ENCODE measurements at places on chromosomes 12 and 14.

- no peak for DNase-seq
Observed at GRCh38 chr12:82787016-82787415, 100.3 kb downstream of the TMTC2 start.

DNA sequence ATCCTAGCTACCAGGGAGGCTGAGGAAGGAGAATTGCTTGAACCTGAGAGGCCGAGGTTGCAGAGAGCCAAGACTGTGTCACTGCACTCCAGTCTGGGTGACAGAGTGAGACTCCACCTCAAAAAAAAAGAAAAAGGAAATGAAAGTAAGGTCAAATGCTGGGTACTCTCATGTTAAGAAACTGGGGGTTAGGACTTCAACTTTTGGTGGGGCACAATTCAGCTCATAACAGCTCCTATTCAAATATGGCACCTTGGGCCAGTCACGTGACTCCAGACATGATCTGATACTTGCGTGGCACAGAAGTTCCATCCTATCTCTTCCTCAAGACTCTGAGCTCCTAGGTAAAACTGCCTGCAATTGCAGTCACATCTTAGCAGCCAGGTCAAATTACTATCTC is 142.7 kb downstream of the EGLN3 start:
- DNase-seq: no peak

GRCh38 chr12:45284096-45284901 is 68.4 kb downstream of the ANO6 start:
- DNase-seq: no peak

DNA sequence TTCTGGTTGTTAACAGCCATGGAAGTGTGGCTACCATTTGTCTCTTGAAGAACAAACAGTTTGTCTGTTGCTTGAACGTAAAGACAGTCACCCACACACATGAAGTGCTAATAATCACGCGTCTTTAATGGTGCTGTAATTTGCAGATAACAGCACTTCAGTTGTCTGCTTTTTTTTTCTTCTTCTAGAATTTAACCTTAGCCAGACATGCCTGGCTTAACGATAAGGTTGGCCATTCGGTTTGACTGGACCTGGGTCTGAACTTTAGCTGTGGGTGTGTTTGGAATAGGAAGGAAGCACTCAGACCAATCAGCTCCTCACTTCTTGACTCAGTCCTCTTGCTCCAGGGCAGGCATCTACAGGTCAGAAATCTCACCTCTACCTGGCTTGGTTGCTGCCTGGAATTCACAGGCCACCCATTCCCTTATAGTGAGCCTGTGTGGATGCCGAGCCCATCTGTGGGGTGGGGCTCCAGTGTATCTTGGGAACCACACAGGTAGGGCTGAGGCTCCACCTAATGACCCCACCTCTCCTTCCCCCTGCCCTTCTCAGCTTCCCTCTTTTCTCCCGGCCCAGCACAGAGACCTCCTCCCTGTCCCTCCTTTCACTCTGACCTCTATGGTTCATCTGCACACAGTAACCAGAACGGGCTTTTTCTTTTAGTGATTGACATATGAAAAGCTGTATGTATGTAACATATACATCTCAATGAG is 246.4 kb upstream of the PWP1 start:
- DNase-seq: no peak

DNA sequence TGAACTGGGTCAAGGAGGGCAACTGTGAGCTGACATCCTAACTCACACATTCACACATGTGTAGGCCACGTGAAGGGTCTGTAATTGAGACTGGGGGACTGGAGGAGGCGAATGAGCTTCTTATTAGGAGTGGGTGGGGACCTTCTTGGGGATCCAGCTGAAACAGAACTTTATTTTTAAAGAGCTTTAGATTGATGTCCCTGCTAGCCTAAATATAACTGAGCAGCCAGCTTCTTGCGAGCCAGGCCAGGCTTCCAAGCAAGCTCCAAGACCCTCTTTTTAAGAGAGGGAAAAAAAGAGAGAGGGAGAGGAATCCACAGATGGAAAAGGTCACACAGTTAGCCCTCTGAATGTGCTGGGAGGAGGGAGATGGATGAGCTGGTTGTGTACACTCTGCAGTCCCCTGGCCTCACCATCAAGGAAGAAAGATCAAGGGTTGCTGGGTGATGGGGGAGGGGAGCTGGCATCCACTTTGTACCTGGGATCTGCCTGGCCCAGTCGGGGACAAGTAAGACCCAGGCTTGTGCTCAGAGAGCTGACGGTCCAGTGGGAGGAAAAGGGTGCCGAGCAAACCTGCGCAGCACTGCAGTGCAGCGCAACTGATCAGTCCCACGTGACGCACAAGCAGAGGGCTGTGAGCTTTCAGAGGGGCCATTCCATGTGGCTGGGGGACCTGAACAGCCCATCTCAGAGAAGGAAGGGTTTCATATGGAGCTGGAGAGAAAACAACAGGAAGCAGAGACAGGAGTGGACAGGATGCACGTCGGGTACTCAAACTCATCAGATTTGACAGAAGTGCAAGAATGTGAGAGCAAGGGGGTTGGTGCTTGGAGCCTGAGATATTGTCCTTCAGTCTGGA is 154.5 kb downstream of the ZFP36L1 start:
- DNase-seq: no peak

DNA sequence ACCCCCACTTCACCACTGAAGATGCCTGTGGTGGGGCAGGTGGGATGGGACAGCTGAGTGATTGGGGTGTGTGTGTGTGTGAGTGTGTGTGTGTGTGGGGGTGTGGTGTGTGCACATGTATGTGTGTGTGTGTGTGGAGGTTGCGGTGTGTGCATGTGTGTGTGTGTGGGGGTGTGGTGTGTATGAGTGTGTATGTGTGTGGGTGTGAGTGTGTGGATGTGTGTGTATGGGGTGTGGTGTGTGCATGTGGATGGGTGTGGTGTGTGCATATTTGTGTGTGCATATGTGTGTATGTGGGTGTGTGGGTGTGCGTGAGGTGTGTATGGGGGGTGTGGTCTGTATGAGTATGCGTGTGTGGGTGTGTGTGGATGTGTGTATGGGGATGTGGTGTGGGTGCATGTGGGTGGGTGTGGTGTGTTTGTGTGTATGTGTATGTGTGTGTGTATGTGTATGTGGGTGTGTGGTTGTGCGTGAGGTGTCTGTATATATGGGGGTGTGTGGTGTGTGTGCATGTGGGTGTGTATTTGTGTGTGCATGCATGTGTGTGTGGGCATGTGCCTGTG is 61.6 kb downstream of the PLEKHG3 start:
- DNase-seq: no peak

DNA sequence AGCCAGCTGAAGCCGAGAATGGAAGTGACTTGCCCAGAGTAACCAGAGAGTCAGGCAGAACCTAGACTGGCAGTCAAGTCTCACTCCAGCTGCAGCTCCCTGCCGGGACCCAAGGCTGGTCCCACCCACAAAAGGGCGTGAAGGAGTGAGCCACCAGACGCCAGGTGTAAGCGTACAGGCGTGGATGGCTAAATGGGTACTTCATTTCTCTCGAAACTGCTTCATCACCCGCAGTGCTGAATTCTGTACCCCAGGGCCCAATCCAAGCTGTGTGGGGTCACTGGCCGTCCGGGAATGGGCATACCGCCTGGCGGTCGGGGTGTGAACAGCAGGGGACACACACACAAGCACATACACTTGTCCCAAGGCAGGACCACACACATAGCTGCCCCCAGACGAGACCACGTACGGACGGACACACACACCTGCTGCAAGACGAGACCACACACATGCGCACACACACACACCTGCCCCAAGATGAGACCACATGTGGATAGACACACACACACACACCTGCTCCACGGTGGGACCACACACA is 34.8 kb downstream of the DEGS2 start:
- DNase-seq: no peak

DNA sequence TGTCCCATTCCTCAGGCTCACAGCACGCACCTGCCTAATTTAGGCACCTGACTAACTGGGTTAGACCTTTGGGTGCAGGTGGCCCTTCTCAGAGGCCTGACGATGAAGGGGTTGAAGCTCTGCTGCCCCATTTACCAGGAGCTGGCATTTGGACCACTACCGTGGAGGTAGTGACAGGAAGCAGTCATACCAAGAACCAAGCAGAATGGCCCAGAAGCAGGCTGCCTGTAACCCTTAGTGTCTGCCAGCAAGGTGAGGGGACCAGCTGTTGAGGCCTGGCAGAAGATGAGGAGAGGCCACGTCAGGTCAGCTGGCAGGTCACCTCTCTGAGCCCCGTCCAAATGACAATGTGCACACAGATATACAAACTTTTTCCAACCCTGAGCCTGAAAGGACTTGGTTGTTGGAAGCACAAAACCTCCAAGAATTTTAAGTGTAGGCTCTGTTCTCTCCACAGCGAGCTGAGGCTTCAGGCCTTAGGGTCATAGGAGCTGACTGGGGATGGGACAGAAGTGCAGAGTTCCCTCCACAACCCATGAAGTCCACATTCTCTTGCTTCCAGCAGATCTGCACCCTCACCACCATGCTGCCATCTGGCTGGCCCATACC is 23.1 kb downstream of the VASH1 start:
- no peak for DNase-seq

Measured in Ammon's horn (tissue), 1 donor.